Skin of body (tissue), 3 donors: ENCODE measurements at places on chromosomes 2 and 18.

DNA sequence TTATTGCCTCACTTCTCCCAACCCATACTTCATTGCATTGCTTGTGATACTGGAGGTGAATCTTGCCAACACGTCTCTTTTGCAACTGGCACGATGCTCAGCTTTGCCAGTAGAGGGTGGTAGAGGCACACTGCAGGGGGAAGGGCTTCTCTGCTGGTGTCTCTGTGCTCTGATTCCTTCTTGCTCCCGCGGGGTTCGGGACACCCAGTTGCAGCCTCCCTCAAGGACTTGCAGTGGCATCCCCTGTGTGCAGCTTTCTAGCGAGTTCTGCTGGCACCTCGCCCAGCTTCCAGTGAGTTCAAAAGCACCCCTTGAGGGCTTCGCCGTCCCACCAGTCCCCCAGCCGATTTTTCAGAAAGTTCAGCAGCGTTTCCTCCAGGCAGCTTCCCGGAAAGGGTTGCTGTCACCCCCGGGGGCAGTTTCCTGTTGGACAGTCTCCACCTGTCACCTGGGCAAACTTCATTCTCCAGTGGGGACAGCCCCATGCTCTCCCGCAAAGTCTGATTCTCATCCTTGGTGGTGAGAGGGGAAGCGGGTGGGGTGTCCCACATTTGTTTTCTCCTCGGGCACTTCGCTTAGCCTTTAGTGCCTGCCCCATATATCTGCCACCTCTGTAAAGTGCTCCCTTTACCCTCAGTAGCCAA is 35.4 kb upstream of the EN1 start:
- peak; percentile 15 for DNase-seq

DNA sequence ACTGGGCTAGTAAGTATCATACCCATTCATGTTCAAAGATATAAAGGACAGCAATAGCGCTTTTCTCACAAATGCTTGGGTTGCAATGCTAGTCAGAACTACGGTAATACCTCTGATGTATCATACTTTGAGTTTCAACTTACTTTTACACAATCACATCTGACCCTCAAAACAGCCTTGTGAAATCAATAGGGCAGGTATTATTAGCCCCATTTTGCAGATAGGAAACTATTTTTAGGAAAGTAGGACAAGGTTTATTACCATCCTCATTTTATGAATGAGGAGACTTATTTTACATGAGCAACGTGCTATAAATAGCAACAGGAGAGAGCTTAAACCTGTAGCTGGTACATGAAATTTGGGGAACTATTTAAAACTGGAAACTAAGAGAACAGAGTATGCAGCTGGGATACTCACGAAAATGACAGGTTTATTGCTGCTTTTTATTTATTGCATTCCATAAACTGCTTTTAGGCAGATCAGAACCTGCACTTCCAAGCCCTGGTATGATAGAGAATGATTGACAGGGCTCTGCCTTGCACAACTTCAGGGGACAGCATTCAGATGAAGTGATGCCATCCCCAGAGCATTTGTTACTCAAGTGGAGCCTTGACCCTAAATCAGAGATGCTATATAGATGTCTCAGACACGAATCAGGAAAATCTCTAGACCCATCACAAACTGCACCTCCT is 42.4 kb upstream of the PPM1B start:
- no peak for DNase-seq

- no peak for DNase-seq
Observed at GRCh38 chr2:18721038-18721922, 131.9 kb upstream of the NT5C1B start.

- DNase-seq, result no peak
Observed at GRCh38 chr18:59659508-59660170, 37.6 kb downstream of the CCBE1 start.

DNA sequence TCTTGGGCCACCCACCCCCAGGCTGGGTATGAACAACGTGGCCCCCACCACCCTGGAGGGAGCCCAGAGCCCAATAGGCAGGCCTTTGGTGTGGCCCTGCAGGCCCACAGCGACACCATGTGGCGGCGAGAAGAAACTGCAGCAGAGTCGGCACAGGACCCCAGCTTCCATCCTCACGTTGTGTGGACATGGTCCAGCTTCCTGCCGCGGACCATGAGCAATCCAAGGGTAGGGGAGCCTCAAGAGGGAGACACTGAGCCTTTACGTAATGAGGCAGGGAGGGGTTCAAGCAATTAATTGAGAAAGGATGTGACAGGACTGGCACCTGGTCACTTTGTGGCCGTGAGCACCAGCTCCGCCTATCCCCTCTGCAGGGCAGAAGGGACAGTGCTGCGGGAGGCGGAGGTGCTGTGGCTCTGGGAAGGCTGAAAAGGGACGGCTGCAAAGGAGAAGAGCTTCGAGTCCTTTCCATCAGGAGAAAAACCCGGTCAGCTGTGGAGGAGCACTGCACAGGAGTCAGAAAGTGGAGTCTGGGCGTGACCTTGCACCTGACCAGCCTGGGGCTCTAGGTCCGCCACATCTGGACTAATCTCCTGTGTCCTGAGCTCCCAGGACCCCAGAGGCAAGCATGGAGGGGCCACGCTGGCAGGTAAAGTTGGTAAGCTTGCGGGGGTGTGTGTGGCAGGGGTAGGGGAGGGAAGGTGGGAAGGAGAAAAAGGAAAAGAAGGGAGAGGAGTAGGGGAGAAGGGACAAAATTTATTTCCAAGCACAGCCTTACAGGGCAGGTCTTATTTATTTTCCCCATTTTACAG is 44.9 kb downstream of the TMEM37 start:
- DNase-seq, result peak; percentile 3
